ENCODE measurements at places on chromosomes 5 and 9.

DNA sequence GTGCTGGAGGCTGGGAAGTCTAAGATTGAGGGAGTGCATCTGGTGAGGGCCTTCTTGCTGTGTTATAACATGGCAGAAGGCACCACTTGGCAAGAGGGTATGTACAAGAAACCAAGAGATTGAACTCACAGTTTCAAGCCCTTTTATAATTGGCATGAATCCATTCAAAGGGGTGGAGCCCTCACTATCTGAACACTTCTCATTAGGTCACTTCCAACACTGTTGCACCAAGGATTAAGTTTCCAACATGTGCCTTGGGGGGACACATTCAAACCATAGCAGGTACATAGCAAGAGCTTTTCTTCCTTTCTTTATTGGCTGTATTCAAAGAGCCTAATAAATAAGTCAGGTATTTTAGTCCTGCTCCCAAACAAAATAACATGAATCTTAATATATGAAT is 62.7 kb downstream of the PRELID2 start:
- no peak for DNase-seq

- no peak for DNase-seq
Measured at GRCh38 chr5:116441223-116441622, 133.4 kb downstream of the SEMA6A start.

DNA sequence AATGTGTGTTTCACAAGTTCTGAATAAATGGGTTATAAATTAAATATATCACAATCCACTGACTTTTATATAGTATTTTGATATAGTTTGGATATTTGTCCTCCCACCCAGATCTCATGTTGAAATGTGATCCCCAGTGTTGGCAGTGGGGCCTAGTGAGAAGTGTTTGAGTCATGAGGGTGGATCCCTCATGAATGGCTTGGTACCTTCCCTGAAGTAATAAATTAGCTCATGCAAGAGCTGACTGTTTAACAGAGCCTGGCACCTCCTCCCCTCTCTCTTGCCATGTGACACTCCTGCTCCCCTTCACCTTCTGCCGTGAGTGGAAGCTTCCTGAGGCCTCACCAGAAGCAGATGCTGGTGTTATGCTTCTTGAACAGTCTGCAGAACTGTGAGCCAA is 127.9 kb upstream of the PALM2AKAP2 start:
- DNase-seq, result no peak

DNA sequence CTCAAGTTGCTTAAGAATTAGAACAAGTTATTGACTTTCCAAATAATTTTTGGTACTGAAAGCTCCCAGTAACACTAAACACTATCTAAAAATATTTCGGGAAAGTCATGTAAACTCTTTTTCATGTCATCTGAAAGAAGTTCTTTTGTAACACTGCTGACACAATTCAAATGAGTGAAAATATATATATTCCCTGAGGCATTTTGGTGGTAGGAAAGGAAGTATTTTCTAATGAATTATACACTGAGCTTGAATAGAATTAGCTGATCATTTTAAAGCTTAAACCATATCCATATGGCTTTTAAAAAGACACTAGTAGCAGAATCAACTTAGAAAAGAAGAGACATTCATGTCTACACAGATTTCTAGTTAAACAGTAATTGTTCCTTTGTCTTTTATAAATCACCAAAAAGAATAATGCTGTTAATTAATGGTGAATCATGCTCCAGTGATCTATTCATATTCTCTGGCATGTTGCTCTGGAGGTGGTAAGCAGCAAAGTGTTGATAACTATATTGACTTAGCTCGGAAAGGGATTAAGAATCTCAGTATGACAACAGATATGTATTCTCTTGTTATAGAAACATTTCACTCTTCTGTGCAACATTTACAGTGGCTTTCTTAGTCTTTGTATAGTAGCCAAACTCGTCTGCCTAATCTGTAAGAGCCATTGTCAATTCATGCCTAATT is 27.4 kb upstream of the RFX3 start:
- DNase-seq, result no peak

- DNase-seq, result peak; percentile 5
Measured at GRCh38 chr9:127521919-127522304, 70.6 kb downstream of the LRSAM1 start.

GRCh38 chr9:12785260-12785770 is 10.5 kb downstream of the LURAP1L start:
- DNase-seq, result no peak

- DNase-seq, result peak; percentile 13
Measured at GRCh38 chr9:121222524-121223171, 21.0 kb upstream of the RAB14 start.

DNA sequence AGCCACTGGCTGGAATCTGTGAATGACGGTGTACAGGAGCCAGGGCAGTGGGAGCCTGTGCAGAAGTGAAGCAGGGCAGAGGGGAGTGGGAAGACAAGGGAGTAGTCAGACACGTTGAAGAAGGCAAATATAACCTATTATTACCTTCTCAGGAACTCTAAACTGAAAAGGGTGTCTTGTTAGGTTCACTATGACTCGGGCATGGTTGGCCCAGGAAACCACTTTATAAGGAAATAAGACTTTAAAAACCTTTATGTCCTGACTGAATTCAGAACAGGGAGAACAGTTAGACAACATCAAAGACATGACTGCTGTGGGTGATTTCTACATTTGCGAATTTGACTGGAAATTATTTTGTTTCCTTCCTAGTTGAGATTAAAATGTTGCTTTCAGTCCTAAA is 107.5 kb downstream of the ACER2 start:
- no peak for DNase-seq

GRCh38 chr9:104746798-104747197 is 685 bp upstream of the NIPSNAP3A start:
- DNase-seq, result no peak

GRCh38 chr5:76025069-76025468 is 58.1 kb upstream of the SV2C start:
- no peak for DNase-seq

DNA sequence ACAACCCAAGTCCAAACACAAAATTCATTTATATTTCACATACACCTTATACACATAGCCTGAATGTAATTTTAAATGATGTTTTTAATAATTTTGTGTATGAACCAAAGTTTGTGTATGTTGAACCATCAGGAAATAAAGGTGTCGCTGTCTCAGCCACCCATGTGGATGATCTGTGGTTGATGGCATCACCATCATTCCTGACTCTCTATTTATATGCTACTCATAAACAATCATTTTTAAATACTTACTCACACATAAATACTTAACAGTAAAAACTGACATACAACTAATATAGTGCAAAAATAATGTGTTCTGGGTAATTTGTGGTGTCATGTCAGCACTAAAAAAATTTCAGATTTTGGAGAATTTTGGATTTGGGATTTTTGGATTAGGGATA is 38.4 kb downstream of the SMC5 start:
- no peak for DNase-seq

GRCh38 chr9:87227456-87227855 is 270.2 kb upstream of the DAPK1 start:
- DNase-seq, result no peak

- DNase-seq, result peak; percentile 89
Measured at GRCh38 chr9:128254855-128255759, 20.7 kb downstream of the GOLGA2 start.

DNA sequence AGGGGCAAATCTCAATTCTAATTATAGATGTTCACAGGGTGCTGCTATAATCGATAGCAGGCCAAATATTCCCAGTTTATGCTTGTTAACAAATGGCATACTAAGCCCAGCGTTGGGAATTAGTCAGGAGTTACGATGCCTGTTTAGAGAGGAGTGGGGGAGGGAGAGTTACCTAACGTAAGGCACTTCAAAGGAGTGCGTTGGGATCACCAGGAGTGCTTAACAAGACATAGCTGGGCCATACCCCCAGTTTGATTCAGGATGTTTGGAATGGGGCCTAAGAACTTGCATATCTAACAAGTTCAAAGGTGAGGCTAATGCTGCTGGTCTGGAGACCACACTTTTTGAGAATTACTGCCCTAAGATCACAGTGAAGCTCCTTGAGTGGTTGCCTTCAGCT is 14.5 kb upstream of the SRP19 start:
- no peak for DNase-seq

DNA sequence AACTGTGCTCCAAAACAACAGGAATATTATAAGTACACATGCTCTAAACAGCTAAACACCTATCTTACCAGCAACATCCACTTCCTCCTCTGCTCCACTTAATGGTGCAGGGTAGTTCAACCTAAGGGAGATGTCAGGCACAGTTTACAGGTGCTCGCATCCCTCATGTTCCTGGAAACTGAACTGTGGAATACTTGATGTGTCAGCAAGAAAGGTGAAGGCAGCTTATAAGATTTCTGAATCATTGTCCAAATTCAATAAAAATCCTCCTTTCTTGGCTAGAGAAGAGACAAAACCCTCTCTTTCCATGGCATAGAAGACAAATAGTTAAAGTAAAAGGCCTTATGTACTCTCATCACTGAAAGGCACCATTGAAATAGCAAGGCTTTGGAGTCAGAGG is 272.2 kb downstream of the FBXL7 start:
- no peak for DNase-seq

DNA sequence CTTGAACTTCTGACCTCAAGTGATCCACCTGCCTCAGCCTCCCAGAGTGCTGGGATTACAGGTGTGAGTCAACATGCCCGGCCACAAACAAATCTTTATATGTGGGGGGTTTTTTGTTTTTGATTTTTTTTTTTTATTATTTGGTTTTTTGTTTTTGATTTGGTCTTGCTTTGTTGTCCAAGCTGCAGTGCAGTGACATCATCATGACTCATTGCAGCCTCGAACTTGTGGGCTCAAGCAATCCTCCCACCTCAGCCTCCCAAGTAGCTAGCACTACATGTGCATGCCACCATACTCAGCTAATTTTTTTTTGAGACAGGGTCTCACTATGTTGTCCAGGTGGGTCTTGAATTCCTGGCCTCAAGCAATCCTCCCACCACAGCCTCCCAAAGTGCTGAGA is 42.4 kb downstream of the ALDH7A1 start:
- no peak for DNase-seq

DNA sequence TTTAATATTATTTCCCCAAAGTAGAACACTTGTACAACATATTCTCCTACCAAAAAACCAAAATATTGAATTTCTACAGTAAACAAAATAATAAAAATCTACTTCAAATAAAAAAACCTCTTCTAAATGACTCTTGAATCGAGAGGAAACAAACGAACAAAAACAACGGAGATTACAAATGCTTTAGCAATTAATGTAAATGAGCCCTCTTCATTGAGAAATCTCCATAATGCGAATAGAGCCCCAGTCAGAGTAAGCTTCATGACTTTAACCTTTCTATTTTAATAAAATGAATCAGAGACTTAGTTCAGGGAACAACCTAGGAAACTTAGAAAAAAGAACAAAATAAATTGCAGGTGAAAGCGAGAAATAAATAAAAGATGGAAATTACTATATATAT is 129.3 kb upstream of the SEMA6A start:
- DNase-seq, result no peak

DNA sequence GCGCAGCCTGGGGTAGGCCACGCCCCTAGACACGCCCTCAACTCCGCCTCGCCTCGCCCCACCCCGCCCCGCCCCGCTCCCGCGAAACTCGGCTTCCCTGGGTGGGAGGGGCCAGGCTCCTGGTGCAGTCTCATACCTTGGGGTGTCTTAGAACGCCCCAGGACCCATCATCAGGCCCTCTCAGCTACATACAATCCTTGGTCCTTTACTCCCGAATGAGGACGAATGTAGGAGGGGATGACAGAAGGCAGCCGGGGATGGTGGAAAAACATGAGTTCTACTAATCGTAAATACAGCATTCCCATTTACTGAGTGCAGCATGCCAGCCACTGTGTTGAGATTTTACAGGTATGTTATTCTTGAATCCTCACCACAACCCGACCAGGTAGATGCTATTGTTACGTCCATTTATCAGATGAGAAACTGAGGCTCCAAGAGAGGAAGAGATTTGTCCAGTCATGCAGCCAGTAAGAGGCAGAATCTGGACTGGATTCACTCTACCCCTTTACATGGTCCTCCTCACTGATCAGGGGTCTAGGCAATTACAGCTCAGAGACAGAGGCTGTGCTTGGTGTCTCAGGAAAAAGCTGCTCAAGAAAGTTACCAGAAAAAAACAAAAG is 6.8 kb downstream of the SH2D3C start:
- DNase-seq, result no peak

DNA sequence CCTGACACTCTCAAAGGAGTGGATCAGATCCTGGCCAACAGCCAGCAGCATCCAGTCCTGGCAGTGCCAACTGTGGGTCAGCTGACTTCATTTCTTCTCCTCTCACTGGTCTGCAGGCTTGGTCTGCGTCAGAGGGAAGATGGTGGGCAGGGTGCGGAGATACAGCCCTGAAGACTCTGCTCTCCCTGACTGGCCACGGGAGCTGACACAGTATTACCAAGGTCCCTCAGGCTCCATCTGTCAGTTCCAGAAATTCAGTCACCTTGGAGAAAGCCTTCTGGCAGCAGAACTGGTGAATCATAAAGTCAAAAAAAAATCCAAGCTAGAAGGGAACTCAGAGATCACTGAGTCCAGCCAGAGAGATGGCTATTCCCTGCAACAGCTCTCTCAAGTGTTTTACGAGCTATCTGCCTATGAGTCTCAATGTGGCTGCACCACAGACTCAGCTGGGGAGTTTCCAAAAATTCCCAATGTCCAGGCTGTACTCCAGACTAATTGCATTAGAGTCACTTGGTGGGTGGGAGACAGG is 27.9 kb downstream of the C1QTNF2 start:
- no peak for DNase-seq

- no peak for DNase-seq
Measured at GRCh38 chr5:54807421-54807820, 178.0 kb downstream of the ESM1 start.

- DNase-seq, result no peak
Measured at GRCh38 chr9:34793428-34793827, 83.5 kb upstream of the CCL21 start.

DNA sequence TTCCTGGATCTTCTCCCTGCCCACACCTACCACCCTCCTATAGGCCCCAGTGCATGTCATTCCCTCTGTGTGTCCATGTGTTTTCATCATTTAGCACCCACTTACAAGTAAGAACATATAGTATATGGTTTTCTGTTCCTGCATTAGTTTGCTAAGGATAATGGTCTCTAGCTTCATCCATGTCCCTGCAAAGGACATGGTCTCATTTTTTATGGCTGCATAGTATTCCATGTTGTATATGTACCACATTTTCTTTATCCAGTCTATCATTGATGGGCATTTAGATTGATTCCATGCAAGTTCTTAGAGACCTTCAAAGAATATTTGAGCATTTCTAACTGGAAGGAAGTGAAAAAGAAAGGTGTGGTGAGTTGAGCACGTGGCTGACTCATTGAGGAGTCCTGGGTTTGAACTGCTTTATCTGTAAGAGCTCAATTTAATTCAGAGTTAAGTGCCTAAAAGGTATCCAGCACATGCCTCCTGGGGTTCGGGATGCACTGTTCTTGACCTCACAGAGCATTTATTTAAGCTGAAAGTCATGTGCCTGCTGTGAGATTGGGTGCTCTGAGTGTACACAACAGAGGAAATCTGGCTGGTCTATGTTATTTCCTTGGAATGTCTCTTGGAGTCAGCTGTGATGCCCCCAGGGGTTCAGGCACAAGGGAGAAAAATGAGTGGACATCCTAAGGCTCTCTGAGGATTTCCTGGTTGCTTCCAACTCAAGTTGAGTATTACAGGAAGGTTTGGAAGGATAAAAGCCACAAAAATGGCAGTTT is 56.4 kb downstream of the SH3GL2 start:
- DNase-seq, result no peak

All from nephron progenitor cell (in vitro differentiated cells).